ENCODE measurements at places on chromosomes 7 and 10.

DNA sequence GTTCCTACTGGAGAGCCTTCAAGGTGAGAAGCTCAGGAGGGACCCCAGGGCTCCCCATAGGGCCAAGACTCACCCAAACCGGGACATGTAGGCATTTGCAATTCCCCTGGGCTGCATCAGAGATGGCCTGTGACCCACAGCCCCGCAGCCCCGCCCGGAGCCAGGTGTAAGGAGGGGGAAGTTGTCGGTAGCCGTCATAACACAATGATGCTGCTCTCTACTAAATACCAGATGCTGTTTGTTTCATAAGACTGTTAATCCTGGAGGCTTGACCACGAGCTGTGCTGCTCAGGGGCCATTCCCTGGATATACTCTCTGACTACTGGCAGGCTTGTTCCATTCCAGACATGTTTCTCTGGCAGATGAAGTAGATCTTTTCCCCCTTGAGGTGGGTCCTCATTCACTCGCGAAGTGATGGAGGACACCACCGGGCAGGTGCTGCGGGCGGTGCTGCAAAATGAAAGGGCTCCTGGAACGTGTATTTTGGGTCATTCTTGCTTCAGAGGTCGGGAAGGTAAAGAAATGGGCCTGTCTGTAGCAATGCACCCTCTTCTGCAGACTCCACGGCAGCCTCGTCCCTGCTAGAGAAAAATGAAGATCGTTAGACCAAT, 61.1 kb downstream of the MKI67 start:
- DNase-seq, result no peak

DNA sequence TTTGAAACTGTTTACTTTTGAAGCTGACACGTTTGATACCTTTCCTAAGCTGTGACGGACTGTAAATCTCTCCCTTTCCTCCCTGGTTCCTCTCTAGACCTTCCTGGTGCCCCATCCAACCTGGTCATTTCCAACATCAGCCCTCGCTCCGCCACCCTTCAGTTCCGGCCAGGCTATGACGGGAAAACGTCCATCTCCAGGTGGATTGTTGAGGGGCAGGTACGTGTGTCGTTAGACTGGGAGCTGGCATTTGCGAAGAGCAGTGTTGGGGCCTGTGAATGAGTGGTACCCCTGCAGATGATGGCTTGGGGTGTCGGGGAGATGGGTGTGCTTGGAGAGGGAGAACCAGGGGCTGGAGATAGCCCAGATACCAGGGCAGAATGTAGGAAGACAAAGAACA, 602.7 kb upstream of the FOXK1 start:
- no peak for DNase-seq

- DNase-seq, result no peak
These were observed 4.4 kb downstream of the VIM start for GRCh38 chr10:17232276-17232960.

DNA sequence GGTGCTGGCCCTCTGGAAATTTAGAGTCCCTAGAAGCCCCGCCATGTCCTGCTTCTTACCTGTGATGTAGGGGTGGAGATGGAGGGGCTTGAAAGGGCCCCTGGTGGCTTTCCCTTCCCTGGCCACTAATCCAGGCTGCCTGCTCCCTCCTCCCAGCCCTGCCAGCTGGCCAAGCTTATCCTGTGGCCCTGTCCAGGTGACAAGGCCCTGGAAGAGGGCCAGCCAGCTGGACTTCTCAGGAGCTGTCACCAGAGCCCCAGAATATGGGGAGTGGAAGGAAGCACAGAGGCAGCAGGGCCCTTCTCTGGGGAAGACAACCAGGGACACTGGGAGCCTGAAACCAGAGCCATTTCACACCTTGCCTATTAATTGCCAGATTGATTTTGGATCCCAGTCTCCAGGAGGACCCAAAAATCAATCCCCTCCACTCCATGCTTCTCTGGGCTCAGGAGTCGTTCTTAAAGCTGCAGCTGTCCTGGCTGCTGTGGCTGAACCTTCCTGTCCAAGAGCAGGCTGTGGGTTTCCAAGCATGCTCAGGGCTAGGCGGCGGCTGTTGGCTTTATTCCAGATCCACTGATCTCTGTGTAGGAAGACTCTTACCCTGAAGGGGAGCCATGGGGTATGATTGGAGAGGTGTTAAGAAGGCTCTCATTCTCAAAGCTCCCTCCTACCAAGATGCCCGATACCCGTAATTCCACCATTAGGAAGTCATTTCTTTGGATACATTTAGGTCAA, 52.6 kb upstream of the PCBD1 start:
- no peak for DNase-seq

DNA sequence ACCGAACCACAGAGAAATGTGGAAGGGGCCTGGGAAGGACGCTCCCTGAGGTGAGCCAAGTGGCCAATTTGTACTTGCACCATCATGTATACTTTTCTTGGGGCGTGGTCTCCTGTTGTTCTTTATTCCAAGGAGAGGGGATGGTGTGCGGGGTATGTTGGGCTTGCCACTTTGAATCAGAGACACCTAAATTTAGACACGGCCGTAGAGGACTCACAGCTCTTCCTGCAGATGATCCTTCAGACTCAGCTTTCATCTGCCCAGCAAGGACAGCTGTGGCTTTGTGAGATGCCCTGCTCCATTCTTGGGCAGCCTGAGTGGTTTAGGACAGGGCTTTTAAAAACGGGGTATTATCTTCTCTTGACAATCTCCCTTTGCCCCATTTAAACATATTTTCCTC, 473.2 kb downstream of the REEP3 start:
- DNase-seq, result no peak

GRCh38 chr7:18208921-18209320, 181.3 kb upstream of the PRPS1L1 start:
- no peak for DNase-seq

- no peak for DNase-seq
These were observed 68.2 kb downstream of the ENO4 start for GRCh38 chr10:116917481-116917880.

DNA sequence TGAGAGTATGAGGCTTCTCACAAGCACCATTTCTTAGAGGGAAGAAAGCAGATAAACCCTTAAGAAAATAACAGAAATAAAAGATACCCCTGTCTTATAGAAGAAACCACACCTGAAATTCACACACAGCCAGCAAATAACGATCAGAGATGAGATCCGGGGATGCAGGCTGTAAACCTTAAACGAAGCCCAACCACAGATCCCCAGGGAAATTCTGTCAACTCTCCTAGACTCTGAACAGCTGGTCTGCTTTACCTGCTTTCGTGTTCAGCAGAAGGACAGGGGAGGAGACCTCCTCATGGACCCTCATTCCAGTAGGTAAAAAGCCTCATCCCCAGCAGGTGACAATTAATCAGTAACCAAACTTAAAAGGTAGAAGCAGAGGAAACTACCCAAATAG, 45.0 kb downstream of the VOPP1 start:
- DNase-seq, result no peak

DNA sequence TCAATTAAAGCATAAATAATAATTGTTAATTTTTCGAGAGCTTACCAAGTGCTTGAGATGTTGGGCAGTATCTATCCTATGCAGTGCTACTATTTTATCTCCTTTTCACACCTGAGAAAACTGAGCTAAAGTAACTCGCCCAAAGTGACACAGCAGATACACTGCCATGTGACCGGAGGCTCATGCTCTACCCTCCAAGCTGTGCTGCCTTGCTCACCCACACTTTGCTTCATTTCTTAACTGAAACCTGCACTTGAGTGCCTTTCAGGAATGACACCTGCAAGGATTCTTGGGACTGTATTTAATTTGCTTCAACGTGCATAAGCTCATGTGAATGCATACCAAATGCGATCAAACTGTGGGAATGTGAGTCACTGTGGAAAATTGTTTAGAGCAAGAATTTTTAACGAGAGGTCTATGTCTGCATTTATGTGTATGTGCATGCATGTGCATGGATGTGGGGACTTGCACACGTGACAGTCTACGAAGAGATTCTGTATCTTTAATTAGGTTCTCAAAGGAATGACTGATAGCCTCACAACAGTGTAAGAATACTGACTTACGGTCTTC, 119.2 kb downstream of the ADCYAP1R1 start:
- DNase-seq, result no peak

DNA sequence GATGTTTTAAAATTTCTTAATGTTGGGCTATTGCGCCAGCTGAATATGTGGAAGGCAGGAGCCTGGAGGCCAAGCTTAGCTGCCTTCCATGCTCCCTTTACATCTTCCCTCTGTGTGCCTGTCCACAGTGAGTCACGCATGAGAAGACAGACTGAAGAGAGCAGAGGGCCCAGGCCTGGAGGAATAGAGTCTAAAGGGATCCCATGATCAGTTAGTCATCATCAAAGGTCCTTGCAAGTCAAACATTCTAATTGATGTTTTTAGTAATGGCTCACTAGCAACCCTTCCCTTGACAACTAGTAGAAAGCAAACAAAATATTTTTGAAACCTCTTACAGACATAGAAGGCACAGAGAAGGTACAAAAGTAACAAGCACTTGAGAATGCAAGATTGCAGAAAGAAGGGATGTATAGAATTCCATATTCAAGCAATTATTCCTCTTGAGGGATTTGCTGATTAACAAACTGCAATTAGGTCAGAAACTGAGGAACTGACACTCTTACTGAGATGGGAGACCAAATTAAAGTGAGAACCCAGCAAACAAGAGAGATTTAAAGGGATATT, 30.7 kb upstream of the APBB1IP start:
- DNase-seq, result no peak

DNA sequence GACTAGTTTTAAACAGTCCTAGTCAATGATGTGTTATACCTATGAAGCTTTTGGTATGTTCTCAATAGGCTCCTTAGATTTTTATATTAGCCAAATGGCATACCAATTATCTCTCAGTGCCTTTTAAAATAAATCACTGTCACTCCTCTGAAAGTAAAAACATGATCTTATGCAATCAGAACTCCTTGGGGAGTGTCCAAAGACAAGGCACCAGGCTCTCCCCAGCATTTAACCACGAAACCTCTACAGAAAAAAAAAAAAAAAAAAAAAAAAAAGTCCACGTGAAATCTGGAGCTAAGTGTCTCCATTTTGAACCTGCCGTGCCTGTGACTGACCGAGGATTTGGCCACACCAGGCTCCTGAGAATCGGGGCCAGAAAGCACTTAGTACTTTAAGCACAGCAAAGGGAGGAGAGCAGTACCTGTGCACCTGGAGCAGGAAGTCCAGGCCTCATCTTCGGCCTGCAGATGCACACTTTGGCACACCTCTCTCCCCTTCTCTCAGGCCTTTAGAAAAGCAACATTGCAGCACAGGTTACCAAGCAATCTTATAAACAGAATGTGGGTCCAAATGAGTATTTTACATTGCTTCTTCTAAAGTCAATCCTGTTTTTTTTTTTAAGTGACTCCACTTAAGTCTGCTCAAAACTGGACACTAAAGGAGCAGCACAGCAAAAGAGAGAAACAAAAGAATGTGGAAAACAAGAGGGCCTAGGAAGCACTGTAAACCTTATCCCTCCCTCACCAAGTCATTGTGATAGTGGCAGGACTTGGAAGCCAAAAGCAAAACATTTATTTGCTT, 1.5 kb downstream of the FAM13C start:
- DNase-seq, result no peak

DNA sequence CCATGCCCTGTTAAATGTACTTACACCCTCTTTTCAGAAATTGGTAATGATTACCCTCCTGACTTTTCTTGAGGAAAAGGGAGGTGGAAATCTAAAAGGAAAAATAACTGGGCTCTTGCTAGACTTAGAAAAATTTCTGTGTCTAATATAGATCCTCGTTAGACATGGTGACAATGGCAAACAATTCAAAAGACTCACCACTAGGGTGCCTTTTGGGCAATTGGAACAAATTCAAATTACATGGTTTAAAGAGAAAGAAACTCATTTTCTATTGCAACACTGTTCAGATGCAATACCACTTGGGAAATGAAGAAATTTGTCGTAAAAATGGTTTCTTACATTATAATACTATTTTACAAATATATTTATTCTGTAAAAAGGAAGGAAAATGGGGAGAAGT, 950.1 kb downstream of the GRM8 start:
- DNase-seq, result no peak

- no peak for DNase-seq
These were observed 247.7 kb upstream of the PPP2R2D start for GRCh38 chr10:131653140-131653539.

DNA sequence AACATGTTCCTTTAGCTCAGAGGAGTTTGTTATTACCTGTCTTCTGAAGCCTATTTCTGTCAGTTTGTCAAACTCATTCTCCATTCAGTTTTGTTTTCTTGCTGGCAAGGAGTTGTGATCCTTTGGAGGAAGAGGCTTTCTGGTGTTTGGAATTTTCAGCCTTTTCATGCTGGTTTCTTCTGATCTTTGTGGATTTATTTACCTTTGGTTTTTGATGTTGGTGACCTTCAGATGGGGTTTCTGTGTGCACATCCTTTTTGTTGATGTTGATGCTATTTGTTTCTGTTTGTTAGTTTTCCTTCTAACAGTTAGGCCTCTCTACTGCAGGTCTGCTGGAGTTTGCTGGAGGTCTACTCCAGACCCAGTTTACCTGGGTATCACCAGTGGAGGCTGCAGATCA, 118.6 kb downstream of the PPP1R9A start:
- no peak for DNase-seq

DNA sequence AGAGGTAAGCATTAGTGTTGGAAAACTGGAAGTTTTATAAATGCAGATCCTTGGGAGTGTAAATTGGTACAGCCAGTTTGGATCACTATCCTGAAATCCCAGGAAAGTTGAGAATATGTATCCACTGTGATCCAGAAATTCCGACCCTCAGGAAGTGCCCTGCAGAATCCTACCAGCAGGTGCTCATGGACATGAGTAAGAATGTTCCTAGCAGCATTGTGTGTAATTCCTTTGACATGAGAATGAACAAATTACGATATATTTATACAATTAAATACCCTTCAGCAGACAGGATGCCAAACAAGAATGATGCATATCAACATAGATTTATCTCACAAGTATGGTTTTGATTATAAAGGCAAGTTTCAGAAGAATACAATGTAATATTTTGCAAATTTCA, 181.6 kb downstream of the XPNPEP1 start:
- no peak for DNase-seq

- no peak for DNase-seq
These were observed 72.6 kb upstream of the VWC2 start for GRCh38 chr7:49700841-49701240.

DNA sequence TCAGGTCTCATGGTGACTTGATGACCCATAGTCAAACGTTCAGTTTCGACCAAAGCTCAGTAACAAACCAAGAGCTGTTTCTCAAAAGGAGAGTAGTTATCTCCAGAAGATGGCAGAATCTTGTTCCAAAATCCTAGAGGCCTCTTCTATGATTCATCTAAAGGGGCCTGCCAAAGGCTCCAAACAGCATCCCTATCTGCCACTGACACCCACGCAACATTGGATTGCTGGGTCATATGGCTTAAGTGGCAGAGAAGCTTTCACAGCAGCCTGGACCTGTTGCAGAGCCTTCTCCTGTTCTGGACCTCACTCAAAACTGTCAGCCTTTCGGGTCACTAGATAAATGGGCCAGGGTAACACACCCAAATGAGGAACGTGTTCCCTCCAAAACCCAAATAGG, 54.0 kb upstream of the LRRC18 start:
- DNase-seq, result no peak

GRCh38 chr7:6182993-6183392, 89.4 kb downstream of the CYTH3 start:
- DNase-seq, result no peak

Measured in stimulated activated CD8-positive, alpha-beta memory T cell treated with anti-CD3 and anti-CD28 coated beads, Interleukin-4, amount 100 ng/mL, for 4 hours (primary cell).